ENCODE measurements at places on chromosomes 11 and 22. TPM values are rescaled to one million over a fixed set of nuclear protein-coding genes. Genes with fewer than 3 reads are reported as not detected.

DNA sequence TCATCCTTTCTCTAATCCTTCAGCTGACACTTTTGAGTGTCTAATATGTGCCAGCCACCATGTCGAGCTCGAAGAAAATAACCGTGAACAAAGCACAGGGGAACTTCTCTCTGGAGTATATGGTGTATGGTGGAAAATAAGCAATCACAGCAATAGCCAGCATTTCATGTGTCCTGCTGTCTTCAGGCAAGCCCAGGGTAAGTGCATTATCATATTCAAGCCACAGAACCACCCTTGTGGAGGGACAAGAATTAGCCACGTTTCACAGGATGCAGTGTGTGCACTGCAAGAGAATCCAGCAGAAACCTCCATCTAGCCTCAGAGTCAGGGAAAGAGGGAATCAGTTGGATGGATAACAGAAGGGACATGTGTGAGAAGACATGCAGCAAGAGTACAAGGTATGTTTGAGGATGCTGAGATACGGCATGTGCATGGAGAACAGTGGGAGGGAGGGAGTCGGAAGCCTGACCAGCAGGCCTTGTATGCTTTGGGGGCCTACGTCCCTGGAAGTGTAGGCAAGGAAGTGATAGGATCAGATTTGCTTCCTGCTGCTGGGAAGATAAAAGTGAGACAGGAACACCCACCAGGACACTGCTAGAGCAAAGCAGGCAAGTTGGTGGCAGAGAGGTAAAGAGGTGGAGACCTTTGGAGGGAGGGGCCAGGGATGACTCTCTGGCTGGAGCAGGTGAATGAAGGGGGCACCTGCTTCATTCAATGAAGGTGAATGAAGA, 14.7 kb upstream of the GNAZ start:
- DNase-seq, result no peak

DNA sequence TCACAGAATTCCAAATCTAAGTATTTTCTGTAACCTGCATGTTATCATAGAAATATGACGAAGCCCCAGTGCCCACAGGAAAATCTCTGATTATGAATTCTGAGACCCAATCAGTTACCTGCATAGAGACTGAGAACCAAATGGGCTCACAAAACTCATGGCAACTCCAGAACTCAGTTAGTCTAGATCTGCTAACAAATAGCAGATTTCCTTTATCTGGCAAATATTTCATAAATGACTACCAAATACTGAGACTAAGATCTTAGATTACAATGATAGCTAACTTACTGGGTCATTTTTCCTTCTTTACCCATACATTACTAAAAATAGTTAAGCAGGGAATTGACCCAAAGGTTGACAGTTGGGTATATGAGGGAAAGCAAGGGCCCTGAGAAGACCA, 228.1 kb upstream of the FAT3 start:
- no peak for DNase-seq

DNA sequence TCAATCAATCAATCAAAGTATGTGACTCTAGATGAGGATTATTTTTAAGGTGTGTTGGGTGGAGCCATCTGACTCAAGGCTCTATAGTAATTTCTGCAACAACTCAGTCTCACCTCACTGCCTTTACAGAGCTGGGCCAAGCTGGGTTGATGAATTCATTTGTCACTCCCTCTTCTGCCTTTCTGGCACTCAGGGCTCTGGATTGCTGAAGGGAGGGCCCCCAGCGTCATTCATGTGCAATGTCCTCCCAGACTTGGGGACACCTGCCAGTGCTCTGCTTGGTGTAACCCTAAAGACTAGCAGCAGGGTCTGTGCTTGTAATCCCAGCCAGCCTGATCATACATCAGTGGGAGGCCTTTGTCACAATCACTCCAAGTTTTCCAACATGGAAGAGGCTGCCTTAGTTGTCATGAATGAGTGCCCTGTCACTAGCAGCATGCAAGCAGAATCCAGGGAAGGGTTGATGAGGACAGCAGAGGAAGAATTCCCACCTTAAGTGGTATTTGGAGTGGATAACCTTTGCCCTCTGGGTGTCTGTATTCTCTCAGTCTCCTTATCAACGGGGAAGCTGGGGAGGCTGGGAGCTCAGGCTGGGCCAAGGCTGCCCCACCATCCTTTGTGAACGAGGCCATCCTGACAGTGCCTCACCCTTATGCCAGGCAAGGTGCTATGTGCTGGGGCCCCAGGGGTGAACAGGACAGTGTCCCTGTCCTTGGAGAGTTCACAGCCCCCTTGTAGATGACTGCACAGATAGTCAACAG, 2.0 kb upstream of the TP53I11 start:
- DNase-seq, result no peak

The APOL5 gene
- not detected for total RNA-seq

GRCh38 chr22:20206709-20207215, 55.9 kb upstream of the CCDC188 start:
- DNase-seq, result no peak

GRCh38 chr11:68044145-68044813, 5.5 kb downstream of the TCIRG1 start:
- DNase-seq, result no peak

GRCh38 chr11:35114906-35115687, 23.9 kb upstream of the CD44 start:
- no peak for DNase-seq

All from naive thymus-derived CD4-positive, alpha-beta T cell (primary cell).